ENCODE measurements at places on chromosomes 7 and 10.

DNA sequence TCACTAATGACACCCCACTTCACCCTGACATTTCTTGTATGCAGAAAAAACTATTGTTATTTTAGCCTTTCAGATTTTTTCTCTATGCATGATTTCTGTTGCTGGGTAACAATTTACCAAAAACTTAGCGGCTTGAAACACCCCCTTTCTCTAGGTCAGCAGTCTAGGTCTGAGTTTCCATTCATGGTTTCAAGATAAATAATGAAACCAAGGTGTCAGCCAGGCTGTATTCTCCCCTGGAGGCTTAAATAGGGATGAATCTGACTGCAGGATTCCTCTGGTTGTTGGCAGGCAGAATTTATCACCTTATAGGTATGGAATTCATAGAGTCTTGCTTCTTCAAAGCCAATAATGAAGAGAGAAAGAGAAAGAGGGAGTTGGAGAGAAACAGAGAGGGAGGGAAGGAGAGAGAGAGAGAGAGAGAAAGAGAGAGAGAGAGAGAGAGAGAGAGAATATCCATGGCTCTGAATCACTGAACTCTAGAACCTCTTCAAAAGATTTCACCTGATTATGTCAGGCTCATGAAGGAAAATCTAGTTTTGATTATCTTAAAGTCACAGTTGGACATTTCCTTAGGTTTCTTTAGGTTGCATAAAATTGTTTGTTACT is 1224.6 kb upstream of the LRRTM3 start:
- no peak for DNase-seq

DNA sequence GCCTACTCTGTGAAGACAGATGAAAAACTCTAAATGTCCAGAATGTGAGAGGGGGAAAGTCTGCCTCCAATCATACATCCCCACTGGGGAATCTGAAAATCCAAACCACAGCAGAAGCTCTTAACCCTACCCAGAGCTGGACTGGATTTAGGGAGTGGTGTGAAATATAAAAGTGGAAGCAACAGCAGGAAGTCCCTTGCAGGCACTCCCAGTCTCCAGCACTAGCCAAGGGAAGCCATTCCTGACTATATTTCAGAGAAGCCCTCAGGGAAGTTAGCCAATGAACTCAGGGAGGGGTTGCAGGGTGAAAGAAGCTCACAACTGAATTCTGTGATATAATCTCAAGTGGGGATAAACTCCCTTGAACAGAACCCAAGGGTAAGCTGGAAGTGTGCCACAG is 51.5 kb downstream of the CRPPA start:
- no peak for DNase-seq

DNA sequence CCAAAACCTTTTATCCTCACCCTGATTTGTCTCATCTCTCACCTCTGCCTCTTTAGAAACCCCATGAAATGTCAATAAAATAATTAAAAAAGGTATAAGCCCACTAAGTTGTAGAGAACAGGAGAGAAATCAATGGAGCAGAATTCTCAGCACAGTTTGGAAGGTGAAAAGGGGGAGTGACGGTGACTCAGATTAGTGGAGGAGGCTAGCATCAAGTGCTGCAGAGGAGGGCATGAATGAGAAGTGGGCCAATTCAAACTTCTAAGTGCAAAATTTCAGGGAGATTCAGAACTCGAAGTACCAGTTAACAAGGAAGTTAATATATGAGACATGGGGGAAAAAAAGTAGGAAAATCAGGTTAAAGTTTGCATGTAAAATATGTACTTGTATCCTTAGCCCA is 34.9 kb upstream of the ETV1 start:
- DNase-seq = no peak

DNA sequence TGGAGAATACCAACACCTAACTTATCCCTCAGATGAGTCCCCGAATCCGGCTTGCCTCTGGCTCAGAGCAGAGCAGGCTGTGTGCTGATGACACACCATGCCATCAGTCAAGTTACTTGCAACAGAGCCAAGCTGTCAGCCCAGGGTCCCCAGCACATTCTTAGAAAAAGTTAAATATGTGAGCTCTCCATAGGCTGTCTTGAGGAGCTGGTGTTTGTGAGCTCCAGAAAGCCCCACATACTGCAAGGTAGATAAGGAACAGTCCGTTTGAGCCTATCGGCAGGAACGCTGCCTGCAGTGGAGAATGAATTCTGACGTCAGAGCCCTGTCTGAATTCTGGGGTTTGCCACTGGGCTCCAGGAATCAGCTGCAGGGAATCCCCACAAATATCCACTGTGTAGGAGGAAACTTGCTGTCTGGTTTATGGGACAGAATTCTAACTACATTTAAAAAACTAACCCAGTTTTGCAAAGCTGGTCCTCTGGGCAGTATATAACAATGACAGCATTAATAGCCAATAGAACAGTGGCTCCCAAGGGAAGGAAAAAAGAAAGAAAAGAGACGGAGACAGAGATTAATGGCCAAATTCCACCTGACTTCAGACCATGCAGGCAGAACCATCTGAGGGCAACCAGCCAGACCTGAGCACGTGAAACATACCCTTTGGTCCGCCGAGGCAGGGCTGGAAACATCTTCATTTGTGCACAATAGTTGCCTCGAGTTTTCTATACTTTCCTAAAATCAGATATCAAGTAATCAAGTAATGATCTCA is 3.6 kb downstream of the SFXN4 start:
- DNase-seq = no peak

- DNase-seq = no peak
These were observed 10.4 kb downstream of the ZNF3 start for GRCh38 chr7:100071018-100071723.

DNA sequence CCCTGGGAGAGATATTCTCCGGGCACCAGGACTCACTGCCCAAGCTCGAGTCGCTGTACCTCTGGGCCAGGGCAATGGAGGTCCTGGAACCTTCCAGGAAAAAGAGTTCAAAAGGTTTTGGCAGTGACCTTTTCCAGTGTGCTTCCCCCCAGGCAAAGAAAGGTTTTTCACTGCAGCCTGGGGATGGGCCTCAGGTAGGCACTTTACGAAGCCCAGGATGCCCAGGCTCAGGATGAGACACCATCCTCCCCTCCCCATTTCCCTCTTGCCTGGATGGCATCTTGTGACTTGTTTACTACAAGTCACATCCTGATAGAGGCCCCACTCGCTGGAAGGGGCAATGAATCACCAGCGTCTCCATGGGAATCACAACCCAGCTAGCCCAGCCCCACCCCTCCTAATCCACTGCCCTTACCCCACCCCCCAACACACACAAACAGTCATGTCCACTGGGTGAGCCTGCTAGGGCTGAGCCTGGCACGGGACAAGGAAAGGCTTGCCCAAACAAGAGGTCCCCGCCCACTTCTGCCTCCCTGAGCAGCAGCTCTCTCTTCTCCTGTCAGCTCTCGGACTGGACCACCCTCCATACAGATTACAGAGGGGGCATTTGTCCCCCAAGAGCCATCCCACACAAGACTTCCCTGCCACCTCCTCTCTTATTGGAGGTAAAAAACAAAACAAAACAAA is 93.8 kb upstream of the SMNDC1 start:
- DNase-seq = peak; percentile 81

GRCh38 chr7:81031243-81031642 is 112.4 kb upstream of the SEMA3C start:
- no peak for DNase-seq

DNA sequence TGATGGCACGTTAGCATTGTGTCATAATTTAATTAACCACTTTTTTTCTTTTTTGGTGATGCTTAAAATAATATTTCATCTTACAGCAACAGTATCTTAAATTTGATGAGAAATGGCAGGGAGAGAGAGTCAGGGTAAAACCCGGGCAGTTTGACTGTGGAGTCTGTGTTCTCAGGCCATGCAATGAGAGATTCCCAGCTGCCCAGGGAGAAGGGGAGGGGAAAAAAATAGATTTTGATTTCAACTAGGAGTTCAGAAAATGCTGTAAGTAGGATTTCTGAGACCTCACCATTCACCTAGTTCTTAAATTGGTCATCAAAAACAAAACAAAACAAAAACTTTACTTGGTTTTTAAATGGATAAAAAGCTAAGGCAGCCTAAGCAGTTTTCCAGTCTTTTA is 37.4 kb upstream of the XPNPEP1 start:
- no peak for DNase-seq

GRCh38 chr10:100618632-100619255 is 83.0 kb downstream of the HIF1AN start:
- no peak for DNase-seq
